Cardiac septum (tissue), 1 donor: ENCODE measurements at places on chromosomes 13 and 19. TPM values are rescaled to one million over a fixed set of nuclear protein-coding genes. Genes with fewer than 3 reads are reported as not detected.

- no peak for DNase-seq
These were observed 41.8 kb upstream of the PNMA8B start for GRCh38 chr19:46537136-46538097.

- DNase-seq = no peak
These were observed 59.0 kb upstream of the ZNF726 start for GRCh38 chr19:23855676-23856075.

DNA sequence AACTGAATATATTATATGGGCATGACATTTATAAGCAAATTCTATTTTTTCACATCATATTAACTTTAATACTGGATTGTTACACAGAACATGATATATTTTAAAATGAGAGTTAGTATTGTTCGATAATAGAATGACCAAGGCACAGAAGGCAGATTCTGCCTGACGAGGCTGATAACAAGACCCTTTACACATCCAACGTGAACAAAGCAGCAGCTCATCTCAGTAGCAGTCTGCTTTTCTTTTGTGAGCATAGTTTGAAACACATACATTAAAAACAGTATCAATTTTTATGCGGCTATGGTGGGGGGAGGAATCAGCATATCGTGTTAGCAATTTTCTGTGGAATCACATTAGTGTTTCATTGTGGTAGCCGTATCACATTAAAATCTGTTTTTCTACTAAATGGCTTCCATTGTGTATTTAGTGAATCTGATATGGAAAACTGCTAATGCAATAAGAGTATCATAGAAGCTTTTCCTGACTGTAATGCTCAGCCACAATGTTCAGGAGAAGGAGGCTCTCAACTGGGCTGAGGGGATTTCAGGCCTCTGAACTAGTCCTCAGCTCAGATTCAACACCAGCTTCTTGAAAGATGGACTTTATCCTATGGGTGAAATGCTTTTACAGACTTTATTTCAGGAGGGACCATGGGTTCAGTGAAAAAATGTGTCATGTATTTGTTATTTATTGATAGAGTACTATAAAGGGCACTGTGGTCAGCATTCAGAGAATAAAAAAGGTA lies 4.0 kb downstream of the SMAD9 start:
- no peak for DNase-seq

Gene ZNF835
- 2.6 TPM for total RNA-seq

DNA sequence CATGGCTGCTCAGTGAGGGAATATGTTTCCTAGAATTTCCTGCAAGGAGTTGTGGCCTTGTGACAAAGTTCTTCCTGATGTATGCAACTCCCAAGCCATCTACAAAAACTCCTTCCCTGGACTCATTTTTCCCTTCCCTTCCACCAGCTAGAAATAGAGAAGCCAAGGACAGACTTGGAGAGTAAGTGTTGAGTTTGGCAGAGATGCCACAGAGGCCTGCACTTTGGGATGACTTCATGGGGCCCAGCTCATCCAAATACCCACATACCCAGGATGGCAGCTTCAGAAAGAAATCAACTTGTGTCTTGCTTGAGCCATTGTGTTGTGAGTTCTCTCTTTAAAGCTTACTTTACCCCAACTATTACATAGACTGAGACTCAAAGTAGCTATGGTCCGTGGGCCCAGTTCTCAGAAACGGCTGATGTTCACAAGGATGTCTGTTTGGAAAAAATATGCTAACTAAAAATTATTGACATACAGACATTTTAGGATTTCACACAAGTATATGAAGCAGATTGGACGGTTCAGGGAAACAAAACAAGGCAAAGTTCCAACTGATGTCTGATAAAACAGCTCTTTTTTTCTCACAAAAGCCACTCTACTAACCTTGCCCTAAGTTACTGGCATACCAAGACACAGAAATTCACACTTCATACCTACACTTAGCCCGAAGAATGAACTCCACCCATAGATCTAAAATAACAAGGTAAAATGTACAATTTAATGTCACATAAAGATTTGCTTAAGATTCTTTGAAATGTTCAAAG lies 107.9 kb downstream of the NALCN start:
- no peak for DNase-seq

- DNase-seq = no peak
These were observed 237.3 kb upstream of the GPC6 start for GRCh38 chr13:92989301-92989700.

Gene CGB2
- not detected for total RNA-seq

Gene IZUMO1
- 0.83 TPM for total RNA-seq

Gene ACP5
- total RNA-seq = 1.5 TPM
